ENCODE measurements at places on chromosomes 4 and X.

GRCh38 chr4:110164251-110164650 is 34.2 kb downstream of the ELOVL6 start:
- no peak for DNase-seq

GRCh38 chrX:135089126-135089525 is 31.2 kb downstream of the ETDB start:
- no peak for DNase-seq

GRCh38 chr4:170035231-170035630 is 9.0 kb upstream of the MFAP3L start:
- DNase-seq = no peak

- DNase-seq = no peak
Observed at GRCh38 chr4:153824501-153824900, 35.6 kb upstream of the SFRP2 start.

DNA sequence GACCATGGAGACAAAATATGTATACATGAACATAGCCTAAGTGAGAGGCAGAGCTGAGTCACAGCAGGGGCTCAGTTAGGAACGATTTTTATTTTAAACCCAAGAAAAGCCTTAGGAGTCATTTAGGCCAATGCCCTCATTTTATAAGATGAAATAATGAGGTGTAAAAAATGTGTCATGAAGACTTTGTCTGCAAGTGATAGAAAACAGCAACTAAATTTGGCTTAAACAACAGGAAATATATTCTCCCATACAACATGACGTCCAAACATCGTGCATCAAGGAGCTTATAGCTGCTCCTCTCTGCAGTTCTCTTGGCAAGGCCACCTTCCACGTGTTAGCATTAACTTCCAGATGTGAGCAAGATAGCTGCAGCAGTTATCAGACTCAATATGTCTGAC is 16.8 kb downstream of the SCFD2 start:
- no peak for DNase-seq

DNA sequence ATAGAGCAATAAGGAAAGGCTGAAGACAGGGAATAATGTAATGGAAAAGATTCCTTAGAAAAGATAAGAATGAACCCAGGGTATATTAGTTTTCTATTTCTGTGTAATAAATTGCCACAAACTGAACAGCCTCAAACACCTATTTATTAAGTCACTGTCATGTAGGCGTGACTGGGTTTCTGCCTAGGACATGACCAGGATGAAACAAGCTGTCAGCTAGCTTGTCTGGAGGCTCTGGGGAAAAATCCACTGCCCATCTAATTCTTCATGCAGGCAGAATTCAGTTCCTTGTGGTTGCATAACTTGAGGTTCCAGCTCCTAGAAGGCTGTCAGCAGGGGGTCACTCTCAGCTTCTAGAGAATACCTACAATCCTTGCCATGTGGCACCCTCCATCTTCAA is 277.7 kb downstream of the TMA16 start:
- no peak for DNase-seq

DNA sequence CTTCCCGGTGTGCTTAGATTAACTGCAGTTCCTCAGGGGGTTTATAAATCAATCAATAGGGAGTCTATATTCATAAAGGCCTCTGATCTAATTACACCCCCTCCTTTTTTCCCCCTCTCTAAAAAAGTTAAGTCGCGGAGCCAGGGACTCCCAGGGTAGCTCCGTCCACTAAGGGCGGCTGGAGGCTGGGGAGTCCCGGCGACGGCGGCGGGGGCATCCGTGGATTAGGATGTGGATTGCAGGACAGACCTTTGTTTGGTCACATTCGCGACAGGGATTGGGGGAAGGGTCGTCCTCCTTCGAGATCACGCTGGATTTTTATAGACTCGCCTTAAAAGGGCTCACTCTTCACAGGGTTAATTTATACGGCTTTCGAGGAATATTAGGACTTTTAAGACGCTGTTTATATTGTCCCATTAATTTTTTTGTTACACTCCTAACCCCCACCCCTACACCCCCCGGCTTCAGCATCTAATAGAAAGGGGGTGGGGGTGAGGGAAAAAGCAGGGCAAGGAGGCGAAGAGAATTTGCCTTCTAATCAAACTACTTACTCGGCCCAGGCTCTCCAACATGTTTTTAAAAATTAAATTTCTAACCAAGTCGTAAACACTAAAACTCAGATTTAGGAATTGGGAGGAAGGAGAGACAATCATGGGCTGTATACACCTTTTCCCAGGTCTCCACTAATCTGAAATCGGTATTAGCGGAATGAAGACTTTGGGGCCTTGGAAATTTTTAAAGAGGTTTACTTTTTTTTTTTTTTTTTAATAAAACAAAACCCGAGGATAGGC is 8.5 kb downstream of the PITX2 start:
- DNase-seq = no peak

GRCh38 chr4:158964114-158964727 is 138.7 kb upstream of the RAPGEF2 start:
- DNase-seq = no peak

GRCh38 chr4:184651899-184652298 is 2.4 kb downstream of the PRIMPOL start:
- DNase-seq = no peak

DNA sequence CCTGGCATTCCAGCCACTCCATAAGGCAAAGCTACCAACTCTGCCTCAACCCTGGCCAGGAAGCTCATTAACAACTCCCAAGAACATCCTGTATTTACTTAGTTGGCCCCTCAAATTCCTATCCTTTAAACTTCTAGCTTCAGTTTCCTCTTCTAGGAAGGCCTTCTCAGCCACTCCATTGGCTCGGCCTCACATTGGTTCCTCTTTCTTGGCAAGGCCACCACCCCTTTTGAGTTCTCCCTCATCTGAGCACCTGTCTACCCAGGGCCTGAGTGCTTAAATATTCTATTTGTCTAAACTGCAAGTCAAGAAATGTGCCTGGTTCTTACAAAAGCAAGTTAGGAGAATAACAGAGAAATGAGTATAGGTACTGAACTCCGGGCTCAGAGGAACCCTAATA is 10.0 kb downstream of the SMC1A start:
- DNase-seq = no peak

GRCh38 chr4:2808001-2808400 is 15.1 kb downstream of the SH3BP2 start:
- DNase-seq = no peak

- DNase-seq = no peak
Observed at GRCh38 chr4:31097999-31098398, 377.8 kb downstream of the PCDH7 start.

DNA sequence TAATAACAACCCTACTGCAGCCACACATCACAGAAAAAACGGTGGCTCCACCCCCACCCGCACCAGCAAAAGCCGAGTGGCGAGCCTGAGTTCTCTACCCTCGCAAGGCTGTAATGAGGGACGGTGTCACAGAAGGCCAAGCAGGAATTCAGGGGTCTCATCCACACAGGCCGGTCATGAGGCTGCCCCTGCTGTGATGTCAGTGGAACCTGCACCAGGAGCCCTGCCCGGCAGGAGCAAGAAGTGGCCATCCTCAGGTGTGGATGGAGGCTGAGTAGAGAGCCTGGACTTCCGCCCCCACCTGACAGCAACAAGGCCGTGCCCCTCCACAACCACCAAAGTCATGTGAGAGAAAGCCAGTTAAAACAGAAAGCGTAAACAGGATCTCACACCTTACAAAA is 20.6 kb downstream of the LYAR start:
- no peak for DNase-seq

- no peak for DNase-seq
Observed at GRCh38 chrX:35680940-35681346, 117.2 kb upstream of the MAGEB16 start.

GRCh38 chr4:122500852-122501501 is 44.5 kb upstream of the IL2 start:
- DNase-seq = no peak

GRCh38 chr4:52868133-52868532 is 6.0 kb downstream of the RASL11B start:
- DNase-seq = no peak
